Neuronal stem cell (in vitro differentiated cells): ENCODE measurements at places on chromosomes 12 and 14.

DNA sequence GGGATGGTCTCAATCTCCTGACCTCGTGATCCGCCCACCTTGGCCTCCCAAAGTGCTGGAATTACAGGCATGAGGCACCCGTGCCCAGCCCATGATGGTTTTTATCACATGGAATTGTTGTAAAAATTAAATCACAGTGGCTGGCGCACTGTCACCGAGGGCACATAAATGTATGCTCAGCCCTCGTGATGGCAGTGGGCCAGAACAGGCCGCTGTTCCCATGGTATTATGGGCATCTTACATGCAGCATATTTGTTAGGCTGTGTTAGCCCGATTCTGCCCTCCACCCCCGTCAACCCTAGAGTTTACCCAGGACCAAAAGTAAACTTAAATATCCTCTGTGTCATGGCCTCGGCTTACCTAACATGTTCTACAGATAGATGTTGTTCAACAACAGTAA is 48.6 kb downstream of the GPR68 start:
- DNase-seq = no peak
- no peak overlapping the region for H3K27ac ChIP-seq
- no peak overlapping the region for H3K4me3 ChIP-seq
- H3K36me3 ChIP-seq = peaks cover 51% of the 10 kb centered on the region

DNA sequence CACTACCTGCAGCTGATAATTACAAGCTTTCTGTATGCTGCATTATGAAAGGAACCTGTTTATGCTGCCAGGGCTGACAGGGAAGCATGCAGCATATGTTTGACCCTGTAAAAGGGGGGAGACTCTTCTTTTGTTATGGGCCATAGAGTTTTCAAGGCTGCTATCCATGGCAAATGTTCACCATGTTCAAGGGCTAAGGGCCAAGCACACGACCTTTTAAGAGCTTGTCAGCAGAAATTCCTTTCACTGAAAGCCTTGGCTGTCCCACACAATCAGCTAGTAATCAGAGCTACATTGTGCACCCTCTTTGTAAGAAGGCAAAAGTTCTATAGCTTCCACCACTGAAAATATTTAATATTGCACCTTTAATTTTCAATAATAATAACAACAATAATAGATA is 74.2 kb upstream of the MBIP start:
- no peaks in the 10 kb centered on the region for H3K36me3 ChIP-seq
- H3K27ac ChIP-seq = no peak overlapping the region
- peaks cover 37% of the 10 kb centered on the region for H3K27me3 ChIP-seq
- no peak for DNase-seq
- no peak overlapping the region for H3K4me3 ChIP-seq
- peaks cover 2% of the 10 kb centered on the region for H3K4me1 ChIP-seq

GRCh38 chr12:119013023-119013422 is 31.7 kb downstream of the SRRM4 start:
- no peaks in the 10 kb centered on the region for H3K36me3 ChIP-seq
- no peaks in the 10 kb centered on the region for H3K27me3 ChIP-seq
- no peak for DNase-seq
- no peaks in the 10 kb centered on the region for H3K4me1 ChIP-seq
- no peak overlapping the region for H3K27ac ChIP-seq
- no peak overlapping the region for H3K4me3 ChIP-seq

DNA sequence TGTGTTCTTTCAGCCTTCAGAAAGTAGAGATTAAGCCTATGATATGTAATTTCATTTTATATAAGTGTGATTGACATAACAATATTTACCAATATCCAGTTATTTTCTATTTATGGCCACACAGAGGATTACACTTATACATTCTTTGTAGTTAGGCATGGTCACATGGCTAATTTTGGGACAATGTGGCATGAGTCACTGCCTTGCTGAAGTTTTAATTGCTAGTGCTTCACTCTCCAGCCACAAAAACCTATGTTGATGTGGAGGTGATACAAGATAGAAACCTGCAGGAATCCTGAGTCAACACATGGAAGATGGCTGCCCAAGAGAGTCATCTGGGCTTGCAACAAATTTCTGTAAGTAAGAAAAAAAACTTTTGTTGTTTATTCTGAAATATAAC is 17.0 kb downstream of the CLEC14A start:
- no peak overlapping the region for H3K4me3 ChIP-seq
- DNase-seq = no peak
- H3K27ac ChIP-seq = no peak overlapping the region
- H3K4me1 ChIP-seq = no peaks in the 10 kb centered on the region

DNA sequence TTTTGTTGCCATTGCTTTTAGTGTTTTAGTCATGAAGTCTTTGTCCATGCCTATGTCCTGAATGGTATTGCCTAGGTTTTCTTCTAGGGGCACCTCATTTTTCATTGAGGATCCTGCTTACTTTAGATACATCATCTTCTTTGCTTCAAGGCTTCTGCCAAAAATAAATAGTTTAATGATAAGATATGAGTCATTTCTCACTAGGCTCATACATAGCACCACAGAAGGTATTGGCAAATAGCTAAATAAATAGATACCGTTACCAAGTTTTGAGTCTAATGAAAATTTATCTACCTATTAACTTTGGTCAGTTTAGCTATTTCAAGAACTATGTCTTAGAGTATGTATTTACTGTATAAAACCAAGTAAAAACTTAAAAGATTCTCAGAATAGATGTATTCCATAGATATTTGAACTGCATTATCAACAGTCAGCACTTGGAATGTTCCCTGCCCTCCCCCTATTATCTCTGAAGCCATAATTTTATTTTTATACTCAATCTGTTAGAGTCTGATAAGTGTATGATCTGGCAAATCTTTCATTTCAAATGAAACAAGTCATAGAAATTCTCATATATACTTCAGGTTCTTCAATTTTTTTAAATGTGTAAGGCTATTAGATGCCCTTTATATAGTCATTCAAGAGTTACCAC is 310.2 kb downstream of the CCDC91 start:
- DNase-seq = no peak
- H3K27ac ChIP-seq = no peak overlapping the region
- no peaks in the 10 kb centered on the region for H3K27me3 ChIP-seq

DNA sequence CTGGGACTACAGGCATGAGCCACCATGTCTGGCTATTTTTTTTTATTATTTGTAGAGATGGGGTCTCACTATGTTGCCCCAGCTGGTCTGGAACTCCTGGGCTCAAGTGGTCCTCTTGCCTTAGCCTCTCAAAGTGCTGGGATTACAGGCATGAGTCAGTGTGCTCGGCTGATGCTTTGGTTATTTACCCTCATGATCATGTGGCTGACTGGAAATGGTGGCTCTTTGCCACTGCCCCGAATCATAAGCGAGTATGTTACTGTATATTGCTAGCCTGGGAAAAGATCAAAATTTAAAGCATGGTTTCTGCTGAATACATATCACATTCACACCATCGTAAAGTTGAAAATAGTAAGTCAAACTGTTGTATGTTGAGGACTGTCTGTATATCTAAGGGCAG is 101.1 kb downstream of the RGS6 start:
- H3K4me1 ChIP-seq = no peaks in the 10 kb centered on the region
- no peak overlapping the region for H3K4me3 ChIP-seq
- H3K27me3 ChIP-seq = no peaks in the 10 kb centered on the region
- DNase-seq = no peak
- no peaks in the 10 kb centered on the region for H3K36me3 ChIP-seq

- H3K27me3 ChIP-seq = no peaks in the 10 kb centered on the region
- peaks cover 63% of the 10 kb centered on the region for H3K36me3 ChIP-seq
- peaks cover 23% of the 10 kb centered on the region for H3K4me1 ChIP-seq
Measured at GRCh38 chr14:24376448-24377070, 8.6 kb downstream of the NFATC4 start.

- H3K4me1 ChIP-seq = peaks cover 5% of the 10 kb centered on the region
- H3K36me3 ChIP-seq = peaks cover 1% of the 10 kb centered on the region
- H3K27ac ChIP-seq = no peak overlapping the region
- DNase-seq = no peak
- no peaks in the 10 kb centered on the region for H3K27me3 ChIP-seq
Measured at GRCh38 chr12:20524113-20524512, 155.8 kb downstream of the PDE3A start.

DNA sequence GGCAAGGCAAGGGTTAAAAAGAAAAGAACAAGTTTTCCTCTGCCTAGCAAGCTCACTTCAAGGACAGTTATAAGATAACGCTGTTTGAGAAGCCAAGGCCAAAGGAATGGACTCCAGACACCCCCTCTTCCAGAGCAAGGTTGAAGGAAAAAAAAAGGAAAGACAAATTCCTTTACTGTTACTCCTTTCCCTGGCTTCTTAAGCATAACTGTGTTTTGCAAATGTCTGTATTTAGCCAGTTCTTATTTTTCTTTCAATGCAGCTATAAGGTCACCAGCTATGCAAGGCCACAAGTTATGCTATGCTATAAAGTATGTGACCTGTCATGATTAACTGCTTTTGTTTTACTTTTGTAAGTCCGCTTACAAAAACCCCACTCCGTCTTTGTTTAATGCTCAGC is 26.6 kb downstream of the ZNF410 start:
- DNase-seq = no peak
- no peaks in the 10 kb centered on the region for H3K4me1 ChIP-seq
- H3K27ac ChIP-seq = no peak overlapping the region
- H3K27me3 ChIP-seq = no peaks in the 10 kb centered on the region
- no peak overlapping the region for H3K4me3 ChIP-seq

- no peak for DNase-seq
- no peaks in the 10 kb centered on the region for H3K36me3 ChIP-seq
- no peak overlapping the region for H3K27ac ChIP-seq
- H3K4me3 ChIP-seq = no peak overlapping the region
- no peaks in the 10 kb centered on the region for H3K4me1 ChIP-seq
Measured at GRCh38 chr14:22003461-22003860, 329.8 kb upstream of the OR4E1 start.

- no peaks in the 10 kb centered on the region for H3K27me3 ChIP-seq
- no peak for DNase-seq
- peaks cover 21% of the 10 kb centered on the region for H3K36me3 ChIP-seq
- H3K27ac ChIP-seq = no peak overlapping the region
Measured at GRCh38 chr12:113955109-113955970, 10.8 kb downstream of the RBM19 start.

DNA sequence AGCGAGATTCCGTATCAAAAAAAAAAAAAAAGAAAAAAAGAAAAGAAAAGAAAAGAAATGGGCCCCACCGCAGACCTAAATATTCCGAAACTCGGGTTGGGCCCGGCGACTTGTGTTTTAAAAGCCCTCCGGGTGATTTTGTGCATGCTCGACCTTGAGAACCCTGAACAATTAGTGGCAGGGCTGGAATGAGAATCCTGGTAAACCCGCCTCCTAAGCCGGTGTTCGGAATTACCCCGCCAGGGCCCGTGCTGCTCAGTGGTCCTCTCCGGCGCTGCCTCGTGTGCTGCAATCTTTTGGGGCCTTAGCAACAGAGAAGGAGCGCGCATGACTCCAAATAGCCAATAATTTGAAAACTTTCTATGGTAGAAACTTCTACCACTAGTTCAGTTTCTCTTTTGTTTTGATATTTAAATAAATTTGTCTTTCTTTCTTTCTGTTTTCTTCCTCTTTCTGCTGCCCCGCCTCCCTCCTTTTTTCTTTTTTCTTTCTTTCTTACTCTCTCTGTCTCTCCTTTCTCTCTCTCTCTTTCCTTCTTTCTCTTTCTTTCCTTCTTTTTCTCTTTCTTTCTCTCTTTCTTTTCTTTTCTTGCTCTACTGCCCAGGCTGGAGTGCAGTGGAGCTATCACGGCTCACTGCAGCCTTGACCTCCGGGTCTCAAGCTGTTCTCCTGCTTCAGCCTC is 1.5 kb upstream of the GALNT6 start:
- peak; percentile 24 for DNase-seq
- H3K4me3 ChIP-seq = no peak overlapping the region
- no peak overlapping the region for H3K27ac ChIP-seq
- H3K27me3 ChIP-seq = peaks cover 50% of the 10 kb centered on the region
- peaks cover 11% of the 10 kb centered on the region for H3K4me1 ChIP-seq

- H3K4me3 ChIP-seq = no peak overlapping the region
- DNase-seq = no peak
- H3K4me1 ChIP-seq = no peaks in the 10 kb centered on the region
- H3K27ac ChIP-seq = no peak overlapping the region
- no peaks in the 10 kb centered on the region for H3K27me3 ChIP-seq
Measured at GRCh38 chr12:63037746-63038712, 103.1 kb upstream of the PPM1H start.

DNA sequence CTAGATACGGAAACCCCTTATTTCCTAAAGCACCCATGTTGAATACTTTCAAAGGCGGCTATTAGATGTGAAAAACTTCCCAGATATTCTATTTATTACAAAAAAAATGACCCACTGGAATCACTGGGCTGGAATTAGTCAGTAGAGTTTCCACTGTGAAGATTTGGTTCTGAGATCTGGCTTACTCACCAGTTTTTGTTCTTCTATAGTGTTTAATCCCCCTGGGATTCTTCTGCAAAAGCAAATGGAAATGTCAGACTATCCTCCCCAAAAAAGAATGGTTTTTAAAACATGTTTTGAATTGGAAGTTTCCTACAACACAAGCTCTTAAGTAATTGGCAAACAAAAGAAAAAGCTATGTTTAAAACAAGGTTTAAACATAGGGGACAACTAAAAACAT is 166.4 kb downstream of the STXBP6 start:
- H3K4me3 ChIP-seq = no peak overlapping the region
- peaks cover 6% of the 10 kb centered on the region for H3K4me1 ChIP-seq
- H3K27me3 ChIP-seq = no peaks in the 10 kb centered on the region
- no peak for DNase-seq
- H3K36me3 ChIP-seq = no peaks in the 10 kb centered on the region

GRCh38 chr12:105502426-105502930 is 172.0 kb downstream of the C12orf75 start:
- H3K36me3 ChIP-seq = no peaks in the 10 kb centered on the region
- H3K4me1 ChIP-seq = peaks cover 2% of the 10 kb centered on the region
- no peak overlapping the region for H3K27ac ChIP-seq
- no peaks in the 10 kb centered on the region for H3K27me3 ChIP-seq
- DNase-seq = no peak

- no peak overlapping the region for H3K27ac ChIP-seq
- no peak overlapping the region for H3K4me3 ChIP-seq
- DNase-seq = no peak
- peaks cover 9% of the 10 kb centered on the region for H3K36me3 ChIP-seq
- H3K4me1 ChIP-seq = no peaks in the 10 kb centered on the region
- no peaks in the 10 kb centered on the region for H3K27me3 ChIP-seq
Measured at GRCh38 chr12:8099235-8099634, 17.2 kb downstream of the NECAP1 start.

DNA sequence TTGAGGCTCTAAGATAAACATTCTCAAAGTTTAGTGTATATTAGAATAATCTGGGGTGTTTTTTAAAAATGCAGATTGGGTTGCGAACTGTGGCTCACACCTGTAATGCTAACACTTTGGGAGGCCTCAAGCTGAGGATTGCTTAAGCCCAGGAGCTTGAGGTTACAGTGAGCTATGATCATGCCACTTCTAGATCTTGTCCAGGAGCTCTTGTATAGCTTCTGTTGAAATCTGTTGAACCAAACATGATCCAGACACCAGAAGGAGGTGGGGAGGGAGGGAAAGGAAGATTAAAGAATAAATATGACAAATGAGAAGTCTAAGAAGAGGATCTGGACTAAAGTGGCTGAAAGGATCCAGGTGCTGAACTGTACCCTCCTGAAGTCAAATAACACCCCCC is 14.4 kb downstream of the PDE1B start:
- no peak overlapping the region for H3K27ac ChIP-seq
- H3K4me1 ChIP-seq = peaks cover 11% of the 10 kb centered on the region
- no peaks in the 10 kb centered on the region for H3K36me3 ChIP-seq
- DNase-seq = no peak
- H3K27me3 ChIP-seq = no peaks in the 10 kb centered on the region
- H3K4me3 ChIP-seq = no peak overlapping the region
